Naive thymus-derived CD4-positive, alpha-beta T cell (primary cell): ENCODE measurements at places on chromosomes 4 and X.

- DNase-seq: no peak
These were observed 14.0 kb upstream of the HSFX1 start for GRCh38 chrX:149759824-149760223.

- no peak for DNase-seq
These were observed 27.7 kb downstream of the CD99 start for GRCh38 chrX:2718821-2719220.

DNA sequence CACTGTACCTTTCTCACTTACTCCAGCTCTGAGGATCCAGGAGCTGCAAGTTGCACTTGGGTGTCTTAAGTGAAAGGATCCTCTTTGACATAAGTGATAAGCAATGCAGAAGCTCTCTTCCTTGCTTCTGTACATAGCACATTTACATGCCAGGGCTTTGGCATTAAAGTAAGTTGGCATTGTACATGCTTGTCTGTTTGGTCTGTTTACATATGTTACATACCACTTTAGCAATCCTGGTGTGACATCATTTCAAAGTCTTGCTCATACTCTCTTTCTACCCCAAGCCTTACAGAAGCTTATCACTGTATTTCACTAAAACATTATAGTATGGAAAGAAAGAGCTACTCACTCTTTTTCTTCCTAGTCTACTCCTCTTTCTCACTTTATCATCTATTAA lies 2548.3 kb downstream of the ARAP2 start:
- DNase-seq: no peak

DNA sequence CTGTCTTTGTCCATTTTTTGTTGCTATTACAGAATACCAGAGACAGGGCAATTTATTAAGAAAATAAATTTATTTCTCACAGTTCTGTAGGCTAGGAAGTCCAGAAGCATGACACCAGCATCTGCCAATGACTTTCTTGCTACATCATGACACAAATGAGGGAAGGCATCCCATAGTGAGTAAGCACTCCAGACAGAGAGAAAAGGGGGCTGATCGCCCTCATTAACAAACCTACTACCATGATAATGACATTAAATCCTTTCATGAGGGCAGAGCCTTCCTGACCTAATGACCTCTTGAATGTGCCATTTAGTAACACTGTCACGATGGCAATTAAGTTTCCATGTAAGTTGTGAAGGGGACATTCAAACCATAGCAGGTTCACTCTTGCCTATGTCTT lies 20.1 kb downstream of the CCDC149 start:
- no peak for DNase-seq

- no peak for DNase-seq
These were observed 166.0 kb downstream of the ATG4A start for GRCh38 chrX:108257556-108257955.

GRCh38 chr4:125390126-125390525 lies 75.4 kb downstream of the FAT4 start:
- DNase-seq: no peak

DNA sequence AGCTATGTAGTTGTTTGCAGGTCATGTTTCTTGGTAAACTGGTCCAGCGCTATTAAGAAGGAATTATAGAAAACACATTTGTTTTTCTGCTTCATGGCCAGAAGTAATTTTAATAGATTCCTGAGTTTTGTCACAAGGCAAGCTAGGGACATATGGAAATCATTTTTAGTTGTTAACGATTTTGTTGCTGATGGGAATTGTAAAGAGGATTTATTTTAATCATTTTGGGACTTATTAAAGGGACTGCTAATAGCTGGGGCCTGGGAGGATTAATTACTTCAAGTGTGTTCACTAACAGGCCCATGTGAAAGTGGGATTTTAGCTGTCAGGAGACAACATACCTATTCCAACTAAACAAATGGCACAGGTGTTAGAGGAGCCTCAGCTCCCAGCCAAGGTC lies 492.0 kb upstream of the ARX start:
- DNase-seq: no peak

DNA sequence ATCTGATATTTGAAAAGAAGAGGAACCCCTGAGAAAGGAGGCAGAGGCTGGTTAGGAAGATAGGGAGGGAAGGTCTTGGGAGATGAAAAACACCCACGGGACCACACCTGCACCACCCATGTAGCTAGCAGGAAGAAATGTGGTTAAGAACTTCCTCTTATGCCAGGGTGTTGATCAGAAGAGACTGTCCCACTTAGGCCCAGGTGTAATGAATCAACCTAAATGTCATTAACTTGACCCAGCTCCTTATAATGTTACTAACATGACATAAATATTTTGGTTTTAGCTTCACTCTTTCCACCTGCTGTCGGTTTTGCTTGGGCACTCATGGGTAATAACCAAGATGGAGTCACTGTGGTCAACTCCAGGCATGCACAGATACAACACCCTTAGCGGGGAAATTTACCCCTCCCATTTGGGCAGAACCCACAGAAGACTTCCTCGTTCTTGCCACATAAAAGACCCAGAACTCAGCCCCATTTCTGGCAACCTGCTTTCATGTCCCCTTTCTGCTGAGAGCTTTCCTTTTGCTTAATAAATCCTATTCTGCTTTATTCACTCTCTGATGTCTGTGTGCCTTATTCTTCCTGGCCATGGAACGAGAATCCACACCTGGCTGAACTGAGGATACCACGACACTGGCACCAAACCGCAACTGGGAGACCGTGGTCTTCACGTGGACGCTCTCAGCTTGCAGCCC lies 46.8 kb downstream of the ZNF141 start:
- no peak for DNase-seq

DNA sequence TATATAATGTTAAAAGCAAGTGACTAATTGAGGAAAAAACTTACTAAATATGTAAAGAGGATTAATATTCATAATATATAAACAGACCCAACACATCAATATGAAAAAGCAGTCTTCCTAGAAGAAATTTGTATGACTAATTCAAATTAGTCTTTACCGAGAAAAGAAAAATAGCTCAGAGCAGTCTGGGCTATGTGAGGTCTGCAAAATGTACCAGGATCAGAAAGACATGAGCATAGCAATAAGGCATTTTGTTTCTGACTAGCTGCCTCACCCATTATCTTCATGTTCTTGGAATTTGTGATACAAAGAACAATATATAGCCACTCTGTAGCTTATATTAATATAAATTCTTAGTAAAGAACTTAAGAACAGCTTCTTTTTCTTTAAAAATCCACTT lies 13.7 kb upstream of the TMPRSS11B start:
- DNase-seq: no peak

DNA sequence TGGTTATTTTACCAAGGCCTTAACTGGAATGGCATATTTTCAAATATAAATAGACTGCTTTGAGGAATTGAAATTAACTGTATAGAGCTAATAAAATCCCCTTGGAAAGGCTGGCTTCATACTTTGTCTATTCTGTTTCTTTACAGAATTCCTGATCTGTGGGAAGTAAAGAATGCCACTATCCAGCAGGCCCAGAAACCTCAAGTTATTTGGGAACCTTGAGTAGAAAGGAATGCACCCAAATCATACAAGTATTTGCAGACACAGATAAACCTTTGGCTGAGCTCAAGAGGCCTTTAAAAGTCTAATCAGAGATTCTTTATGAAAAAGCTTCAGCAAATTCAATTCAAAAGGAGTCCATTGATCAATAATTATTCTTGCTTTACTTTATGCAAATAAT lies 975.7 kb upstream of the PABPC4L start:
- DNase-seq: no peak

DNA sequence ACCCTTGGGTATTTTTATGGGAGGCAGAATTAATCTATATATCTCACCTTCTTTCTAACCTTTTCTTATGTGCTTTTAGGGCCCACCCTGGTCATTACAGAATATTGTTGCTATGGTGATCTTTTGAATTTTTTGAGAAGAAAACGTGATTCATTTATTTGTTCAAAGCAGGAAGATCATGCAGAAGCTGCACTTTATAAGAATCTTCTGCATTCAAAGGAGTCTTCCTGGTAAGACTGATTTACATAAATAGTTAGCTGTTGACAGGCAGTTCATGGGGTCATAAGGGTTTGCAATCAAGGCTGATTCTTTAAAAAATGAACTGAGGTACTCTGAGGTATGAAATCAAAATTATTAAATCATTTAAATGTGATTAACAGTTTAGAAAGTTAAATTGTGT lies 71.5 kb downstream of the KIT start:
- DNase-seq: no peak

DNA sequence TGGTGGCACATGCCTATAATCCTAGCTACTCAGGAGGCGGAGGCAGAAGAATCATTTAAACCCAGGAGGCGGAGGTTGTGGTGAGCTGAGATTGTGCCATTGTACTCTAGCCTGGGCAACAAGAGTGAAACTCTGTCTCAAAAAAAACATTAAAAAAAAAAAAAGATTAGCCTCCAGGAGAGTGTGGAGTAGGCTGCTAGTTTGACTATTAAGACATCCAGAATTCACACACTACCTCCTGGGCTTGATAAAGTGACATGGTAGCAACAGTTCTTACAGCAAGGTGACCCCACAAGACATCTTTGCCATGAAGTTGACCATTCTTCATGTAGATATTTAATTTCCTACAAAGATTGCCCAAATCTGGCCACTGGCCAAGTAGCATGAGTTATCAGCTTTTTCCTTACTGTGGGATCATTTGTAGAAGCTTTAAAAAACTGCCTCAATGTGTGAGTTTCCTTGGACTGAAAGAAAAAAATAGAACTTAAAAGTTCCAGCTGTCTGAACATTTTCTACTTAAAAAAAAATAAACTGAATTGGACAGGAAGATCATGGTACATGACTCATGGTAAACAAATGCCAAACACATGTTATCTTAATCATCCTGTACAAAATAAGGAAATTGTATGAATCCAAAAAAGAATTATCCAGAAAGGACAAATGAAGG lies 35.3 kb upstream of the SPRY1 start:
- no peak for DNase-seq

- no peak for DNase-seq
These were observed 199.4 kb downstream of the PRDM5 start for GRCh38 chr4:120723105-120723504.

GRCh38 chr4:83272900-83273299 lies 11.7 kb downstream of the COQ2 start:
- DNase-seq: no peak

GRCh38 chr4:163613383-163613782 lies 118.9 kb downstream of the TMA16 start:
- DNase-seq: no peak

DNA sequence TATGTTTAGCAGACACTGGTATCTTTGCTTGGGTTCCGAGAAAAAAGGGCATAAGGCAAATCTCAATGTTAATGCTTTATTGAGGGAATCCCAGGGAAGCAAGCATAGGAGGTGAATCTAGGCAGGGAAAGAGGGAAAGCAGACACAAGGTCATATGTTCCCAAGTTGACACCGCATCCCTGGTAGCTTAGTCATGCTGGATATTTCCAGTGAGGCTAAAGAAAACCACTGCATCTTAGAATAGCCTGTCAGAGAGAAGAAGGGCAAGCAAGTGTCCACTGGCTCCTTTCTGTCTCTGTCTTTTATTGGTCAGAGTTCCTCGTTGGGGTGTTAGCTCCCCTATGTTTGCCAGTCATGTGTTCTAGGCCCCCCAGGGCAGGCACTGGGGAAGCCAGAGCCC lies 104.7 kb downstream of the NKX6-1 start:
- no peak for DNase-seq
